ENCODE measurements at places on chromosomes 16 and 17. TPM values are rescaled to one million over a fixed set of nuclear protein-coding genes. Genes with fewer than 3 reads are reported as not detected.

GRCh38 chr16:59432896-59433295, 698.8 kb upstream of the GOT2 start:
- DNase-seq: no peak

GRCh38 chr17:413016-413350, 60.4 kb upstream of the RPH3AL start:
- no peak for DNase-seq

DNA sequence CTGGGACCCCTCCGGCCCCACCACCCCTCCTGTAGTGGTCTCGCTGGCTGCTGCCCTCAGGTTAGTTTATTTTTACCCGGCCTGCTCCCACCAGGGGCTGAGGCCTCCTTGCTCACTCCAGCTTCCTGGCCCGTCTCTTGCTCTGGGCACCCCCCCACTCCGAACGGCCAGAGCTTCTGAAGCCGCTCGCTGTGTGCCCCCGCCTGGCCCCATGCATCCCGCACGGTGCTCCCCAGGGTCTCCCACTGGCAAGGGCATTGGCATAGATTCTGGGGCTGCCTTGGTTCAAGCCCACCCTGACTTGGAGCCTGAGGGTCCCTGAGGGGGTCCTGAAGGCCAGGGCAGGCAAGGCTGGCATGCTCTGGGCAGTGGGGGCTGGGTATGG, 186.4 kb downstream of the SEC14L1 start:
- no peak for DNase-seq

DNA sequence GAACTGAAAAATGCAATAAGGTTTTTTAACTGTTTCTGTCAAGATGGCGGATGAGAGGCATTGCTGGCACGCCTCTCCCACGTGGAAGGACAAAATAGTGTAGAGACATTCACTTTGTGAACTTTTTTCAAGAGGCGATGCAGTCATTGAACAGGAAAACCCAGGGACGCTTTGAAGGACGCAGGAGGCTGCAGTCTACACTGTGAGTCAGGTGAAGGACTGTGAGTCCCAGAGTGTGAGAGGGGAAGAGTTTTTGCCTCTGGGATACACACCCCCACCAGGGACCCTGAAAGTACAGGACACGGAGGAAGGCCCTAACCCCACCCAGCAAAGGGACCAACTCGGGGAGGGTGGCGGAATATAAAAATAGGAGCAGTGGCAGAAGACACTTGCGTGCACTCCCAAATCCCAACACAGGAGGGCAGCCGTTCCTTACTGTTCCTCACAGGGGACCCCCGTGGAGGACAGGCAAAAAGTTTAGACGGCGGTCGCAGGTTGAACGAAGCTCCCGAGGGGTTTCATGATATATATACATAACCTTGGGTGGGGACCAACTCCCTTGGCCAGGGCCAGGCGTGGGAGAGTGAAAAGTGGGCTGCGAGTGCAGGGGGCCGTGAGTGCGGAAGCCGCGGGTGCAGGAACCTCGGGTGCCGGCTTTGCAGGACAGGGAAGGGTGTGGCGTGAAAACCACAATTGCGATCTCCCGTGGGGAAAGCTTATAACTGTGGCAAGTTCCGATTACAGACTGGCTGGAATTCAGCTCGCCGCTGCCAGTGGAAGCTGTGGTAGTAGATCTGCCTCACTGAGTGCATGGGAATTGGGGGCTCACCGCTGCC, 82.0 kb upstream of the ALOX12 start:
- peak; percentile 53 for DNase-seq

- no peak for DNase-seq
Observed at GRCh38 chr17:44424828-44425461, 35.5 kb upstream of the ITGA2B start.

DNA sequence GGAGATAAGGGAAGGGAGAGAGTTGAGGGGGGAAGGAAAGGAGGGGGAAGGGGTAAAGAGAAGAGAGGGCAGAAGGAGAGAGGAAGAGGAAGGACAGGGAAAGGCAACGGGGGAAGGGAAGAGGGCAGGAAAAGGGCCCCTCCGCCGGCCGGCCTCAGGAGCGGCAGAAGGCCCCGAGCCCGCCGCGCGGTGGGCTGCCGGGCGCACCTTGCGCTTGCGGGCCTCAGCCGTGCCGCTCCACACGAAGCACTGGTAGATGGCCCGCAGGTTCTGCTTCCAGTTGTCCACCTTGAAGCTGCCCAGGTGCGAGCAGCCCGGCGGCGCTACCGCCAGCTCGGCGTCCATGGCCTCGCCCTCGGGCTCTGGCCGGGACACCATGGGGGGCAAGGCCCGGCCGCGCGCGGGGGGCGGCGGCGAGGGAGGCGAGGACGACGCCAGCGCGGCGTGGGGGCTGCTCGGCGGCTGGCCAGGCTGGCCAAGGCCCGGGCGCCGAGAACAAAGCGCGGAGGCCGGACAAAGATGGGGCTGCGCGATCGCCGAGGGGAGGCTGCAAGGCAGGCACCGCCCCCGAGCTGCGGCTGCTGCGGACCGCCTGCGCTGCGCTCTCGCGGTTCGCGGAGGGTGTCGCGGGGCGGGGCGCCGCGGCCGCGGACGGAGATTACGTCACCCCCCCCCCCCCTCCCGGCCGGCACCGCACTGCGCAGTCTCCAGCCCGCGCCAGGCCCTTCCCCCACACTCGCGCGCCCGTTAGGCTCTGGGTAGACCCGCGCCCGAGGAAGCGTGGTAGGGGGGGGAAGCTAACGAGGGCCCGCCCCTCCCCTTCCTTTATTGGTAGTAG, at the start of gene USP22:
Gene USP22, minus strand, starts transcription at position 554 of the 838 bp plus-strand sequence. Its CDS starts 176 bp downstream, at position 378.
- DNase-seq: peak; percentile 94

DNA sequence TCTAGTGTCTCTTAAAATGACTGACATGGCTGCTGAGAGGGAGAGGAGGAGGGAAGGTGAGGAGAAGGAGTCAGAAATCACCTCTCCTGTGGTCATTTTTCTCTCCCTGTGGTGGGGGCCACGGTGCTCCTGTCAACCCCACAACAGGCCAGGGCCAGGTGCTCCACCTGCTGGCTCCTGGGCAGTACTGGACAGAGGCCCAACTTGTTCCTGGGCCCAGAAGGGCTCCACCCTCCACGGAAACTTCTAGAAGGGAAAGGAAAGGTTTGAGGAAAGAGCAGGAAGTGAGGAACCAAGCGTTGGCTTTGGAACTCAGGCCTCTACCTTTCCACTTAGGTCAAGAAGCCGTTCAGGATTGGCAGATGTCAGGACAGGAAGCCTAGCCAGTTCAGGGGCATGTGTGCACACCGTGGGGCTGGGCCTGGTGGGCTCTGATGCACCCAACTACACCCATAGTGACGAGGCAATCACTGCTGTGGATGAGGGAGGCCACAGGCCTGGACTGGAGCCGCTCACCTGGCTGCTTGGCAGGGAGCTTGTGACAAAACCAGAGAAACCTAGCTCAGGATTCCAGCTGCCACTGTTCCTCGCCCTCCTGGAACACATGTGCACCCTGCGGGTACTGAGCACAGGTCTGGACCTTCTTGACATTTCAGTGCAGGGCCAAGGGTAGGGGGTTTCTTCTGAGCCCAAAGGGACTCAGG, 36.1 kb downstream of the WNT3 start:
- DNase-seq: no peak

GRCh38 chr17:29060475-29060874, 17.5 kb downstream of the PIPOX start:
- no peak for DNase-seq

- DNase-seq: no peak
Observed at GRCh38 chr16:7820816-7821215, 488.2 kb downstream of the RBFOX1 start.

DNA sequence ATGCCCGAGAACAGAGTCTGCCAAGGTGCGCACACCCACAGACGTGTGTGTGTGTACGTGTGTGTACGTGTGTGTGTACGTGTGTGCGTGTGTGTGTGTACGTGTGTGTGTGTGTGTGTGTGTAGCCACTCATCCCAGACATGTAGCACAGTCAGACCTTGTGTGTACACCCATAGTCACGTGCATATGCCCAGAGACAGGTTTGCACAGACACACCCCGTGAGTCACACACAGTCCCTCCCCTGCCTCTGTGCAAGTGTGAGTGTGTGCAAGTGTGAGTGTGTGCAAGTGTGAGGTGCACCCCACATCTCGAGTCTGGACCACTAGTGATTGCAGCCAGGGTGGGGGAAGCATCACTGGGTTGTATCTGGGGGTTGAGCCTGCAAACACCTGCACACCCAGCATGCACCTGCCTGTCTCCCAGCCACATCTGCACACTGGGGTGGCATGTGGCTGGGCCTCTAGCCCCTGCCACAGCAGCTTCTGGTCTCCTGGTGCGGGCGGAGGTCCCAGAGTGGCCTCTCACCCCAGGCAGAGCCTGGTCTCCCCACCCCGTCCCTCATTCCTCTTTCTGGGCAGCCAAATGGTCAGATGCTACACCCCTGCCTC, 23.6 kb downstream of the BAHCC1 start:
- DNase-seq: no peak

- DNase-seq: no peak
Observed at GRCh38 chr17:9363440-9364350, 211.9 kb downstream of the STX8 start.

GRCh38 chr17:75565066-75565465, 22.5 kb upstream of the MYO15B start:
- no peak for DNase-seq

DNA sequence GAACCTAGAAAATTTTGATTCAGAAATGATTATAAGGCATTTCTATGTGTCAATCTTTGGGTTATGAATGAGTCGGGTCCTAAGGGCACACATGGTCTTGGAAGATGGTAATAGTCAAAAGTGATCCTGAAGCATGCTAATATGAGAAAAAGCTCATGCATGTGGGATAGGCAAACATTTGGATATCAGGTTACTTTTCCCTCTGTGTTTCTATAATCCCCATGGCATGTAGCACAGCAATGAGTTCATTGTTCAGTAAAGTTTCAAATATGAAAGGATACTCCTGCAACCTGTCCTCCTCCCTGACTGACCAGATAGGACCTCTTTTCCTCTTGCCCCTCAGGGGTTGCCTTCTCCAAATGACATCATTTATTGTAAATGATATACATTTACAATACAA, 249.9 kb upstream of the MON1B start:
- no peak for DNase-seq

GRCh38 chr17:49618028-49618611, 42.4 kb downstream of the NXPH3 start:
- no peak for DNase-seq

DNA sequence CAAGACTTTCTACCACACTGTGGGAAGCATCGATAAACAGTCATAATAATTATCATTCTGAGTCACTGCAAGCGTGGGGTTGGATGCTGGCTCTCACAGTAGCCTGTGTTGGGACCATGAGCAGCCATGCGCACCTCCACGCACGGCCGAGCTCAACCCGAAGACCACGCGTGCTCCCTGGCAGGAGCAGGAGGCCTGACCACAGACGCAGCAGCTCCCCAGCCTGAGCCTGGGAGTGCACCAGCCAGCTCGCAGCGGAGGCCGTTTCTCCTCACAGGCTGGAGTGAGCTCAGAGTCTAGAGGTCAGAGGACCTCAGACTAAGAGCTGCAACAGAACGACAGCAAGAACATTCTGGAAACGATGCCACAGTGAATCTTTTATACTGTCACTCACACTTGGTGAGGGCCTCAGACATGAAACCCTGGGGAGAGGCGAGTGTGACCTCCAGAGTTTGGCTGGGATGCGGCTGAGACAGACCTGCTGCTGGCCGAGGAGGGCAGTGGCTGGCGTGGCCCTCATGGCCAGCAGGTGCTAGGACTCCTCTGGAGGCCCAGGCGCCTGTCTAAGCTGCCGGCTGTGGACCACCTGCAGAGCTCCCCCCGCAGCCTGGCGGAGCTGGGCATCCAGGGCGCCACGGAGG, 6.0 kb downstream of the NDUFAF8 start:
- no peak for DNase-seq

DNA sequence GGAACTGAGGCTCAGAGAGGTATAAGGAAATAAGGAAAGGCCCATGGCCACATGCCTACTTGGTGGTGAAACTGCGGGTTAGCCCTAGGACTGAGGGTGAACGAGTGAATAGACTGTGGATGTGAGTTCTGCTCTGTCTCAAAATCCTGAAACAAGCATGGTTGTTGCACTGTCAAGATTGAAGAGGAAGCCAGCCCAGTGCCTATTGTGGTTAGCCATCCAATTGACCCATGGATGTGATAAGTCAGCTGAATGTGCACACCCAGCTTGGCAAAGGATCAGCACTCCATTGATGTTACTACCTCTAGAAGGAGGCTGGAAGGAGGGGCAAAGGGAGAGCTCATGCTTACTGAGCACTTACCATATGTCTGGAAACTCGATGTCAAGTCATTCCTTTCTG, 4.5 kb downstream of the TMEM114 start:
- no peak for DNase-seq

DNA sequence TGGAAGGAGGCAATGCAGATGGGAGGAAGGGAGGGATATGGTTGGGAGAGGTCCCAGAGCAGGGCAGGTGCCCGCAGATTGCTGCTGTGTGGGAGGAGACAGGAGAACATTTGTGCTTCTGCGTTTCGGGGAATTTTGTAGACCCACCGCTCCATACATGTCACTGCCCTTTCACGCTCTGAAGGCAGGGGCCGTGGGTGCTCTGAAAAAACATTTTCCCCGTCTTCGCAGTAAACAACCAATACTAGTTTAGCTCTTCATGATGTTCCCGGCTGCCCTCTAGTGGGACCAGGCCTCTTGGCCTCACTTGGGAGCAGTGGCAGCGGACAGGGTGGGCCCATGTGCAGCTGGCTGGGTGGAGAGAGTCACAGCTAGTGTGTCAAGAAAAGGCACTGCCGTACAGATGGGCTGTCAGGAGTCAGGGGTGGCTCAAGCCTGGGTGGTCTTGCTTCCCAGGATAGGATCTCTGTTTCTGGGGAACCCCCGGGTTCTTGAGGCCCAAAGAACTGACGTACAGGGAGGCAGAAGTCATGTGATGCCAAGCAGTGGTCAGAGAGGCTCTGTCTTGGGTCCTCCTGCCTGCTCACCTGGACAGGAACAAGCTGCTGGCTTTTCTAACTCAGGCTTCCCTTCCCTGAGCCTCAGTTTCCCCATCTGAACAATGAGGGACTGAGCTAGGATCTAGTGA, 46.5 kb upstream of the CPNE2 start:
- DNase-seq: peak; percentile 39

- DNase-seq: no peak
Observed at GRCh38 chr17:58920773-58921172, 165.1 kb downstream of the PPM1E start.

- no peak for DNase-seq
Observed at GRCh38 chr16:67216612-67217490, 10.1 kb upstream of the TMEM208 start.

- DNase-seq: no peak
Observed at GRCh38 chr16:89742948-89743347, 21.6 kb downstream of the ZNF276 start.

DNA sequence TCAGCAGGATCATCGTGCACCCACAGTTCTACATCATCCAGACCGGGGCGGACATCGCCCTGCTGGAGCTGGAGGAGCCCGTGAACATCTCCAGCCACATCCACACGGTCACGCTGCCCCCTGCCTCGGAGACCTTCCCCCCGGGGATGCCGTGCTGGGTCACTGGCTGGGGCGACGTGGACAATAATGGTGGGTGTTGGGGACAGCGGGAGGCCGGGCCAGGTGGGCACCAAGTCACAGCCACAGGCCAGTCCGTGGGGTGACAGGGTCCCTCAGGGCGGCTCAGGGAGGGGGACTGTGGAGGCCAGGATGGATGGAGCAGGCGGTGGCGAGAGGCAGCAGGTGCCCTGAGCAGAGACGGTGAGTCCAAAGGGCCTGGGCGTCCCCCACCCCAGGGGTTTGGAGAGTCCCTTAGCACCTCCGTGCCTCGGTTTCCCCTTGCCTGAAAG, 1.0 kb downstream of the TPSD1 start:
- DNase-seq: no peak

GRCh38 chr16:14041164-14041563, 30.0 kb upstream of the MRTFB start:
- DNase-seq: no peak

TP53TG3F gene
- total RNA-seq: not detected

CPHXL gene
- total RNA-seq: not detected

CA5A gene
- not detected for total RNA-seq

CSH2 gene
- not detected for total RNA-seq

CLEC3A gene
- total RNA-seq: not detected

OR2C1 gene
- 0.19 TPM for total RNA-seq

NHERF2 gene
- 8.4 TPM for total RNA-seq

Measured in progenitor cell of endocrine pancreas (in vitro differentiated cells).